ENCODE measurements at places on chromosomes 3 and 15.
A peak's percentile ranks its signal among the peaks of the same experiment; 100 is the strongest.

DNA sequence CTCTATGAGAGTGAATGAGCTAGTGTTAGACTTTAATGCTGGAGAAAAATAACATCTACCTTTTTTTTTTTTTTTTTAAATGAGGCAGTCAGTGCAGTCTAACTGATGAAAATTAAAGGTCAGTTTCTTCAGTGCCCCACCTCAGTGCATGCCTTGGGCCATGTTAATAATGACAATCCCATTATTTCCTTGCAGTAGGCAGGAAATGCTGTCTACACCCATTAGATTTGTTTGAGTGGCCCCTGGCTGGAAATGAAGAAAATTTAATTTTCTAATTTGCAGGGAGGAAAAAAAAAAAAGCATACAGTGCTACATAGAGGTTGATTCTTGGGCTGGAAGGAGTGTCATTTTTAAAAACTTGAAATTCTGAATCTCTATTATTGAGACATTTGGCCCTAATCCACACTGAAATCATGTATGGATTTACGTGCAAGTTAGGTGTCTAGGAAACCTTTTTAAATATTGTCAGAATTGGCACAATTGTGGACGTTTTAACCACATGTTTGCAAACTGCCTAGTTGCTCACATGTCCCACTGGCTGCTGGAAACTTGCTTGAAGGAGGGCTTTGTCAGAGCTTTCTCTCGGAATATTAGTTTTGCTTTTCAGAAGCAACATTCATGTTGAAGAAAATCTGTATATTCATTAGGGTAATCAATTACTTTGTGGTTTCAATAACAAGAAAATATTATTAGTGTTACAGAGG lies 18.4 kb downstream of the FNDC3B start:
- DNase-seq, result no peak

- no peak for DNase-seq
Measured at GRCh38 chr15:80440024-80440423, 35.8 kb downstream of the ARNT2 start.

DNA sequence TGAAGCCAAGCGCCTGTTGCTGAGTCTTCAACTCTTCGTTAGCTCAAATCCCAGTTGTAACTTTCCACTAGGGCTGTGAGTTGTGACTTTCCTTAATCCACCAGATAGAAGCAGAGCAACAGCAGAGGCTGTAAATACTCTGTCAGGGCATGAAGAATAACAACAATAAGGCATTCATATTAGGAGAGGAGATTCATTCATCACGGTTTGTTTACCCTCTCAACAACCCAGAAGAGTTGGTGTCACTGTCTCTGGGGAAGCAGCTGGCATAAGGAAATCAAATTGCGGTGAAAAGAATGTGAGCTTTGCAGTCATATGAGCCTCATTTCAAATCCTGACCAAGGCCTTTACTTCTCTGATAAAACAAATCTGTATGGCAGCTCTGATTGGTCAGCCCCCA lies 184.8 kb downstream of the SHQ1 start:
- DNase-seq, result no peak

DNA sequence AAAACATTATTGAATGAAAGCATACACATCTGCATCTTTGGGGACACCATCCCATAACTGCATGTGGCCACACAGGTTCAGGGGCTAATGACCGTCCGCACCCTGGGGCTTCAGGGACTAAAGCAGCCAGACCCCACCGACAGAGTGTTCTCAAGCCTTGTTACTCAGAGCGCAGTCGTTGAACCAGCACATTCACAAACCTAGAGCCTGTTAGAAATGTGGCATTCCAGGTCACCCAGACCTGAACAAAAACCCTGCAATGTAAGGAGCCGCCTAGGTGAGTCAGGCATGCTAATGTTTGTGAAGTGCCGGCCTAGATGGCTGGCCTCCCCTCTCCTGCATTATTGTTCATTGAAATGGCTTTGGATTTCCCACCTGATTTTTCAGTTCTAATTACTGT lies 52.3 kb upstream of the HACD2 start:
- DNase-seq, result no peak

DNA sequence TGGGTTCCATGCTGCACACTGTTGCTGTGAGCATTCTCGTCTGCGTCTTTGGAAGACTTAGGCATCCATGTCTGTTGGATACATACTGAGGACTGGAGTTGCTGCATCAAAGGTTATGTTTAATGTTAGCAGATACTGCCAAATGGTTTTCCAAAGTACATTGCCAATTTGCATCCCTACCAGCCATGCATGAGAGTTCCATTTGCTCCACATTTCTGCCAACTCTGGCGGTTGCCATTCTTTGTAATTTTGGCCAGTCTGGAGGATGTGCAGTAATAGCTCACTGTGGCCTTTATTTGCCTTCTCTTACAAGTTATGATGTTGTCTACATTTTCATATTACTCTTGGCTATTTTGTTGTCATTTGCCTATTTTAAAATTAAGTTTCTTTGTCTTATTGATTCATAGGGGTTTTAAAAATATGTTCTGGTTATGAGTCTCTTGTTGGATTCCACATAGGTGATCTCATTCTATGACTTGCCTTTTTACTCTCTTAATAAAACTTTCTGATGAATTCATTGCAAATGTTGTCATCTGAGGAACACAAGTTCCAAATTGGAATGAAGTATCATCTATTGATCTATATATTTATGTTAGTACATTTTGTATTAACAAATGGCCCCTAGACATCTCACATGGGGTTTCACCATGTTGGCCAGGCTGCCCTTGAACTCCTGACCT lies 42.1 kb downstream of the FBLN2 start:
- no peak for DNase-seq

DNA sequence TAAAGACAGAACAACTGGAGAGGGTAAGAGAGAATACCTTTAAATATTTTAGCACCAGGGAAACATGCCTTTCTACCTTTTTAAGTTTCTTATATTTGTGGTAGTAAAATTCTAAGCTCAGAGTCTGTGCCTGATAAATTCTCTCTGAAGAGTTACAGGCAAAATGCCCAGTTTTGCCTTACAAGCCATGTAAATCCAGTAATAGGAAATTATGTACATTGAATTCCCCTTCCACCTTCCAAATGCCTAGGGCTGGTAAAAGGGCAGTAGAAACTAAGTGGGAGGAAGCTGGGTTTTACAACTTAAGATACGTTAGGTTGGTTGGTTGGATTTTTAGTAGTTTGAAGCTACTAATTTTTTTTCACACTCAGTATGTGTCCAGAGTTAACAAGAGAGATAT lies 43.1 kb upstream of the TP63 start:
- DNase-seq, result no peak

DNA sequence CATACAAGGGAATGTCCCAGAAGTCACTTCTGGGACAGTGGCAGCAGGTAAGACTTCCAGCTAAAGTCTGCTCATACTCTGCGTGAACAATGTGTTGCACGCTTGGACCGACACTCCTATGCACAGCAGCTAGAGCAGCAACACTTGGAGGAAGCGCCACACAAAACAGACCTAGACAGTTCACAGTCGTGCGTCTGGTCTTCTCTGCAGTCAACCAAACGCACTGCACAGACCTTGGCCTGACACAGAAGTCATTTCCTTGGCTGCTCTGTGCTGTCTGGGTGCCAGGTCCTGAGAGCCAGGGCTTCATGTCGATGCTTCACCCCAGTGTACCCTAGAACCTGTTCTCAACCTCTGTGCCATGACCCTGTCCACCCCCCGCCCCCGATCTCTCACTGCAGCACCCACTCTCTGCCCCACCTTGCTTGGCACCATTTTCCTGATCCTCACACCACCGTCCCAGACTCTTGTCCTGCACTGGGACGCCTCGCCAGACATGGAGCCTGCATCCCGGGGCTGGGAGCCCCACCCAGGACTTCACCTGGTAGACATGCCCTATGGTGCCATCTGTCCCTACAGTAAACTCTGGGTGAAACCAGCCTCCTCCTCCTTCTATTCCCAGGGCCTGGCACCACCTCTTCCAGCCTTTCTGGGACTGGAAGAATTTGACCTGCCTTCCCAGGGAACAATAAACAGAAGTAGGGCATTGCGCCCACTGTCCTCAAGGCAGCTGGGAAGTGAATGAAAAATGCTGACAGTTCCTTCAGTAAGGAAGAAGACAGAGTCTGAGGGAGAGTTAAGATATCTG lies 3.1 kb downstream of the ATP10A start:
- no peak for DNase-seq

DNA sequence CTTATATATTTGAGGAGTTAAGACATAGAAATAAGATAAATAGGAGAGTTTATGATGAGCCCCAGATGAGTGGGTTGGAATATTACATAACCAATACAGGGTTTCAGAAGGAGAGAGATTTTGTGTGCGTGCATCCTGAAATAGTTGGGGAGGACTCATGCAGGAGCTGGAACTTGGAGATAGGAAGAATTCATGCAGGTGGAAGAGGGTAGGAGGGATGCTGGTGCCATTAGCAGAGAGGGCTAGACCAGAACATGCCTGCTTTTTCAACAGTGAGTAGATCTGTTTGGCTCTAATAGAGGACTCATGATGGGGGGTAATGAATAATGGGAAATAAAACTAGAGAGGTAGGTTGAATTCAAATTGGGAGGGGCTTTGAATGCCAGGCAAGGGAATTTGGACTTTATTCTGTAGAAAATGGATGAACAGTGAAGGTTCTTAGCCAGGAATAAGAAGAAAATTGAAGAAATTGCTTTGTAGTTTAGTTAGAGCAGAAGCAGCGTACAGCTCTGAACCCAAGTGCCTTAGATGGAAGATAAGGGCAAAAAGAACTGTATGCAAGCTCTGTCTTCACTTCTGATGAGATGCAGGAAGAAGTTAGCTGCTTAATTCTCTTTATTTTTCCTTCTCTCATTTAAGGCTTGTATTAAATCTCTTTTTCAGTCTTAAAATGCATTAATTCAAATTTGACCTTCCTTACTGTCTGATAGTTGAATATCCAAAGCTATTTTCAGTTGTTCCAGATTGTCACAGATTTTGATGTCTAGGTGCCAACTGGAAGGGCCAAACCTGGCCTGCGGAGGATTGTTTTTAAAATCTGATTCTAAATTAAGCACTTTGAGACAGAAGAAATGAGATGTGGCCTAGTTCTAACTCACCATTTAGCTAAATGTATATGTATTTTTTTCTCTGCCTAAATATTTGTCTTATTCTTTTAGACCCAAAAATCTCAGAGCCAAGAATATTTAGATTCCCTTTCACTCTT lies 86.3 kb downstream of the PPM1L start:
- DNase-seq, result no peak

DNA sequence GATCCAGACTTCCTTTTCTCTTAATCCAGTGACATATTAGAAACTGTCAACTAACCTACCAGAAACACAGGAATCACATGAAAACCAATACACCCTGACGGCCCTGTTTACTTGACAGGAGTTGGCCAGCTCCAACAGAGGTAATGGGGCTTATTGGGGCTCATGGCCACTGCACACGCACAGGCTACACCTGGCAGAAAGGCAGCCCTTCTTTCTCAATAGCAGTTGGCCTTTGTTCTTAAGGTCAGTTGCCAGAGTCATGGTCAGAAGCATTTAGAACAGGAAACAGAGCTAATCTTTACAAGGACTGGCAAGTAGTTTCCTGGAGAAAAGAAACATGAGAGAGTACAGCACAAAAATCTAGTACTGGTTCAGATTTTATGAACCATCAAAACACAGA lies 181.8 kb downstream of the MAGI1 start:
- DNase-seq, result no peak

DNA sequence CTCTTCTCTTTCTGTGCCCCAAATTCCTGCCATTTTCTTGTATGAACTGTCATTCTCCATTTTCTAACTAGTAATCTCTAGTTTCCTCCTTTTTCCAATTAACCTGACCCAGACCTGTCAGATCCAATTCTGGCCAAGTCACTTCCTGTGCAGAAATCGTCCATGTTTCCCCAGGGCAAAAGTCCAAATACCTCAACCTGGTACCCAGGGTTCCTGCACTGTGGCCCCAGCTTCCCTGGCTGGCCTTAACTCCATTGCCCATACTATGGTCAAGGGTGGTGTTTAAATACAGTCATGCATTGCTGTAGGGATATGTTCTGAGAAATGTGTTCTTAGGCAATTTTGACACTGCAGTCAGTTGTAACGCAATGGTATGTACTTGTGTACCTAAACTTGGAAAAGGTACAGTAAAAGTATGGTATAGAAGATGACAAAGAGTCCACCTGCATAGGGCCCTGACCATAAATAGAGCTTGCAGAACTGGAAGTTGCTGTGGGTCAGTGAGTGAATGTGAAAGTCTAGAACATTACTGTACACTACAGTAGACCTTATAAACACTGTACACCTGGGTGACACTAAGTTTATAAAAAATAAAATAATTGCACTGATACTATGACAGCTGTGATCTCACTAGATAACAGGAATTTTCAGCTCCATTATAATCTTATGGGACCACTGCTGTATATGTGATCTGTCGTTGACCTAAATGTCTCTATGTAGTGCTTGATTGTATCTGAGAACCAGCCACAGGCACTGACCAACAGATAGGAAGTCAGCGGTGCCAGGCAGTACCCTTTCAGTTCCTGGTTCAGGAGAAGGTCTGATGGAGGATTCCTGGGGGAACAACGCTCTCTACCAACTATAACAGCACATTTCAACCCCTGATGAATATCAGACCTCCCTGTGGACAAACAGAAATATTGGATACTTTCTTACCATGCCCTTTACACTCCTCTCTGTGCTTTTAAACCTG lies 336.1 kb upstream of the PROK2 start:
- DNase-seq, result no peak

DNA sequence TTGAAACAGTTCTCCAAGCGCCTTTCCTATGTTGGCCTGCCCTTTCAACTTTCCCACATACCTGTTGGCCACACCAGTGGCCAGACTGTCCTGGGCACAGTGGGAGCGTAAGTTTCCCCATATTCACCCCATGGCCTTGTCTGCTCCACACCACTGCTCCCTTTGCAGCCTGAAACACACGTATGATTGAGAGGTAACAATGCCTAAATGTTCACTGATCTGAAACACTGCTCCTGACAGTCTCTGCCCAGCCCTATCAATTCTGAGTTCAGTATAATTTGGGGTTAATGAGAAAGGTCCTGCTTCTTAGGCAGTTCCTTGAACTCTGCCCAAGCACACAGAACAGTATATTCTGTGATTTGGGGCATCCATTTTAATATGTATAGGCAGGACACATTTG lies 52.2 kb downstream of the ANXA2 start:
- no peak for DNase-seq

GRCh38 chr3:72487946-72488737 lies 360.1 kb downstream of the SHQ1 start:
- no peak for DNase-seq

GRCh38 chr3:14352002-14352627 lies 50.3 kb upstream of the SLC6A6 start:
- DNase-seq, result peak; percentile 20

- no peak for DNase-seq
Measured at GRCh38 chr3:49296781-49297411, 19.9 kb upstream of the C3orf62 start.

DNA sequence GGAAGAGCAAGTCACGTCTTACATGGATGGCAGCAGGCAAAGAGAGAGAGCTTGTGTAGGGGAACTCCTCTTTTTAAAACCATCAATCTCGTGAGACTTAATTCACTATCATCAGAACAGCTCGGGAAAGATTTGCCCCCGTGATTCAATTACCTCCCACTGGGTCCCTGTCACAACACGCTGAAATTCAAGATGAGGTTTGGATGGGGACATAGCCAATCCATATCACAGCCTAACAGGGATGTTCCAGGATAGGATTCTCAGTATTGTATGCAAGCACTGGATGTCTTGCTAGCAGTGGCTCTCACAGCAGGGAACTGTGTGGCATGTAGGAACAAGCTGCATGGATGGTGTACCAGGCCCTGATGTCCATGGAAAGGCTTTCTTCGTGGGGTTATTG lies 47.8 kb upstream of the SLC24A5 start:
- DNase-seq, result no peak

GRCh38 chr3:118412503-118412902 lies 622.1 kb downstream of the IGSF11 start:
- DNase-seq, result no peak

All from GM06990 (cell line).